Activated B cell treated with CpG ODN at 0.5 μM for 24 hours (primary cell): ENCODE measurements at places on chromosomes 11 and 22.
A peak's percentile ranks its signal among the peaks of the same experiment; 100 is the strongest.

GRCh38 chr22:20125201-20126174, 6.1 kb upstream of the ZDHHC8 start:
- DNase-seq = no peak

GRCh38 chr11:46554213-46555147, 39.3 kb downstream of the AMBRA1 start:
- no peak for DNase-seq

DNA sequence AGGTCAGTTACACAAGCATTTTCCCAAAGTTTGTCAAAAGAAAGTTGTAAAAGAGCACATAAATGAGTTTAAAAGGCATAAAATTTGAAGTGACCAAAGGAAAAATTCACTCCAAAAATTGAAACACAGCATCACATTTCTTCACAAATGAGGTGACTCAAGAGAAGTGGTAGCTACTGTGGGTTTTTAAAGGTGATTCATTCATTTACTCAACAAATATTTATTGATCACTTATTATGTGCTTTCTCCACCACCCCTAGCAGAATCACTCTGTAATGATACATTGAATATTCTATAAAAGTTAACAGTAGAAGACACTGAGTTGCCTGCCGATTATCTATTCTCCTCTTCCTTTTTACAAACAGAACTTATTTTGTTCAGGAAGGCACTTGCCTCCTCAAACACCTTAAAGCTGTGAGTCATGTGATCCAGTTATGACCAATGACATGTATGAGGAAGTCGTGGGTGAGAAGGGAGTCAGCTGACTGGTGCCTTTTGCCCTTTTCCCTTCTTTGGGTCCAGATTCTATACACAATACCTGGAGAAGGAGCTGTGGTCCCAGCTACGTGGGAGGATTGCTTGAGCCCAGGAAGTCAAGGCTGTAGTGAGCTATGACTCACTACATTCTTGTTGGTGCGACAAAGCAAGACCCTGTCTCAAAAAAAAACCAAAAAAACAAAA, 67.7 kb upstream of the CLNS1A start:
- no peak for DNase-seq

DNA sequence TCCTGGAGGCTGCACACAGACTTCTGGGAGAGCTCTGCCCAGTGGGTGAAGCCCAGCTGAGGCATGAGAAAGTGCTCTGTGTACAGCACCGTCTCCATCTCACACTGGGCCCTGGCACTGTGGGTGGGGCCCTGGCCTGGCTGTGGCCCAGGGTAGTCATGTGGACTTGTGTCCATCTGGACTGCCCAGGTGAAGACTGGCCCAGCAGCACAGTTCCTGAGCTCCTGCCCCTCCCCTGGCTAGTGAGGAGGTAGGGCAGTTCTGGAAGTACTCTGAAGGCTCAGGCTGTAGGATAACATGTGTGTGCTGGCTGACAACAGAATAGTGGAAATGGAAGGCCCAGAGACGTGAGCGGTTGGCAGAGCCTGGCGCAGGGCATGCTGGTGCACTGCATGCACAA, 35.4 kb downstream of the RSPH14 start:
- no peak for DNase-seq

DNA sequence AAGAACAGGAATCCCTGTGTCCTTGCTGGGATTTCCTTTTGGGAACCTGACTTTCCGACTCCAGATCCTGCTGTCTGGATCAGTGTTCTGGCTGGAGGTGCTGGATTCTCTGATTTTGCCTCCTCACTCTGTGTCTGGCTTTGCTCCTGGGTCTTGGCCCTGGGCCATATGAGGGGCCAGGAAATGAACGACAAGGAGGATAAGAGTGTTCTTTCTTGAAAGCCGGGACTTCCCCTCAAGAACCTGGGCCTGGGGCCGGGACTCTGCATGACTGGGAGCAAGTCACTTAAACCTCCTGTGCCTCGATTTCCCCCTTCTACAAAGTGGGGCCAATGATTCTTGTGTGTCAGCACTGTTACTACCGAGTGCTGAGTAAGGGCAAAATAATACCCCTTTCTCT, 2.9 kb upstream of the MYO7A start:
- DNase-seq = no peak

GRCh38 chr11:5749836-5750235, 4.2 kb upstream of the OR52N4 start:
- DNase-seq = no peak

DNA sequence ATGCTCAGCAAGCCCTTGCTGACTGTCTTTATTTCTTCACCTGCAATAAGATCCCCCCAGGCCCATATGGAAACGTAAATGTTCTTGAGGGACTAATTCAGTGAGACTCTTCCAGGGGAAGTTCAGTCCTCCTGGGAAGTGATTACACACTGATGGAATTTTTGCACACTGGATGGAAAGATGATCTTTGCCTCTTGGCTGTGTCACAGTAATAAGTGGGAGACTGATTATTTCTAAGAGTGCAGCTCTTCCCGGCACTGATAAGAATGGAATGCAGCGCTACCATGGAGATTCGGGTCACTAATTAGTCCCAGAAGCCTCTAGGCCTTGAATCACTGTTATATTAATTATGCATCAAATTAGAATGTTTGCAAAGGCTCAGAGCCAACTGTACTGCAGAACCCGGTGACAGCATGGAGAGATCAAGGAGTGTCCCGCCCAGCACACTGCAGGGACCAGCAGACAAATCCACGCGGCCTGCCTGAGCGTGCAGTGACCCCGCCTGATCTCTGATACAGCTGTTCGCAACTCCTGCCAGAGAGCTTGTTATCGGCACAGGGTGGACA, 178.3 kb downstream of the SNX19 start:
- no peak for DNase-seq

- no peak for DNase-seq
Measured at GRCh38 chr11:42410251-42410955, 901.4 kb upstream of the API5 start.

DNA sequence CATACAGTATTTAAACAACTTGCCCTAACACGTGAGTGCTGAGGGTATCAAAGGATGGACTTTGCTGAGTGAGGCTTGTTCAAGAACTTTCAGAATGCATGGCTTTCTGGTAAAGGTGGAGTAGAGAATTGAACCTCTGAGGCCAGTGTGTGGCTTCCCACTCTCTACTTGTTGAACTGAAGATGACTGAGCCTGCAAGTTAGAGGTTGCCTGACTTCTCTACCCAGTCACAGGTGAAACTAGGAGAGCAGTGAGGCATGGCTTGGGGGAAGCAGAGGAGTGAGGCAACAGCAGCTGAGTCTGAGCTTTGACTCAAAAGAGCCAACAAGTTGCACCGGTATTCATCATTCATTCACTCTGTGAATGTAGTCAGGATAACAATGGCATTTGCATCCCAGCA, 256.4 kb upstream of the SESN3 start:
- peak; percentile 26 for DNase-seq

- no peak for DNase-seq
Measured at GRCh38 chr22:31199187-31199586, 12.9 kb upstream of the LIMK2 start.

GRCh38 chr11:122814401-122814800, 23.9 kb upstream of the CRTAM start:
- no peak for DNase-seq

DNA sequence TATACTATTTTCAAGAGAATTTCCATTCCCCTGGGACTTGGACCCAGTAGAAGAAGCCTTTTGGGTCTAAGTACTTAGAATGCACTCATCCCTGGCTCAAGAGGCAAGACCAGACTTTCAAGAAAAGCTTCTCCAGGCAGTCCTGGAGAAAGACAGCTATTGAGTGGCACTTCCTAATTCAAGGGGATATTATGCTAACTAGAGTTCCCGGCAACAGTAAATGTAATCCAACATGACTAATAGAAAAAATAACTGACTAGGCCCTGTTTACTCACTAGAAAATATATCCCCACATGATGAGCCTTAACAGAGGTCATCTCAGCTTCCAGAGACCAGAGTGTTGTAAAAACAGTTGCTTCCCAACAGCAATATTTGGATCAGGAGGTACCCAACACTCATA, 47.2 kb upstream of the AKIP1 start:
- no peak for DNase-seq

- DNase-seq = no peak
Measured at GRCh38 chr11:93089474-93090102, 108.2 kb downstream of the SLC36A4 start.

DNA sequence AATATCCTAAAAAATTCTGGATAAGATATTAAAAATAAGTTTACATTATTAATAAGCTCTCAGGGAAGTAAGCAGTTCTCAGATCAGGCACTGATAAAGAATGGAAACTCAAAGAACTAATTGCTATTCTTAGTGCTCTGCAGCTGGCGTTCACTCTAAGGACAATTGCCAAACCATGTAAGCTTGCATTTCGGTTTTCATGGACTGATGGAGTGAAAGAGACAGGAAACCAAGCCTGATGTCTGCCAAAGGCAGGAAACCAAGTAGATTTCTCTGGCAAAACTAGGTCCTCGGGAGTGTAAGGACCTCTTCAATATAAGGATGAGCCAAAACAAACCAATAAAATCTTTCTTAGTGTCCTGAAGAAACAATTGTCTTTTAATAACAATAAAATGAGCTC, 355.2 kb downstream of the RAB38 start:
- DNase-seq = no peak

- peak; percentile 63 for DNase-seq
Measured at GRCh38 chr11:69298267-69299022, 4.5 kb downstream of the MYEOV start.

- no peak for DNase-seq
Measured at GRCh38 chr11:74371269-74372052, 26.8 kb downstream of the PGM2L1 start.

GRCh38 chr11:78223320-78223954, 34.7 kb downstream of the USP35 start:
- peak; percentile 29 for DNase-seq

GRCh38 chr11:85923455-85923854, 68.3 kb downstream of the CCDC83 start:
- DNase-seq = no peak

DNA sequence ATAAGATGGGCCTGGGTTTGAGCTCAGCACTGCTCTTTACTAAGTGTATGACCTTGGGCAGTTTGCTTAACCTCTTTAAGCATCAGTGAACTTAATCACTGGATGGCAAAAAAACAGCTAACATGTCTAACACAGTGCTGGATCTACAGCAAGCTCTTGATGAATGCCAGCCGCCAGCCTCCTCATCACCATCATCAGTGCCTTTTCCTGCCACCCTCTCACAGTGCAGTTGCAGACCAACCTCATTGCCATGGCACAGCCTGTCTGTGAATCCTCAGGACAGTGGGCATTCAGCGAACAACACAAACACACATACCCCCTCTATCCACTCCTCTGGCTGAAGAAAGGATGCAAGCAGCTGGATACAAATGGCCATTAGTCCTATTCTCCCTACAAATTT, 133.0 kb downstream of the OPCML start:
- DNase-seq = no peak

DNA sequence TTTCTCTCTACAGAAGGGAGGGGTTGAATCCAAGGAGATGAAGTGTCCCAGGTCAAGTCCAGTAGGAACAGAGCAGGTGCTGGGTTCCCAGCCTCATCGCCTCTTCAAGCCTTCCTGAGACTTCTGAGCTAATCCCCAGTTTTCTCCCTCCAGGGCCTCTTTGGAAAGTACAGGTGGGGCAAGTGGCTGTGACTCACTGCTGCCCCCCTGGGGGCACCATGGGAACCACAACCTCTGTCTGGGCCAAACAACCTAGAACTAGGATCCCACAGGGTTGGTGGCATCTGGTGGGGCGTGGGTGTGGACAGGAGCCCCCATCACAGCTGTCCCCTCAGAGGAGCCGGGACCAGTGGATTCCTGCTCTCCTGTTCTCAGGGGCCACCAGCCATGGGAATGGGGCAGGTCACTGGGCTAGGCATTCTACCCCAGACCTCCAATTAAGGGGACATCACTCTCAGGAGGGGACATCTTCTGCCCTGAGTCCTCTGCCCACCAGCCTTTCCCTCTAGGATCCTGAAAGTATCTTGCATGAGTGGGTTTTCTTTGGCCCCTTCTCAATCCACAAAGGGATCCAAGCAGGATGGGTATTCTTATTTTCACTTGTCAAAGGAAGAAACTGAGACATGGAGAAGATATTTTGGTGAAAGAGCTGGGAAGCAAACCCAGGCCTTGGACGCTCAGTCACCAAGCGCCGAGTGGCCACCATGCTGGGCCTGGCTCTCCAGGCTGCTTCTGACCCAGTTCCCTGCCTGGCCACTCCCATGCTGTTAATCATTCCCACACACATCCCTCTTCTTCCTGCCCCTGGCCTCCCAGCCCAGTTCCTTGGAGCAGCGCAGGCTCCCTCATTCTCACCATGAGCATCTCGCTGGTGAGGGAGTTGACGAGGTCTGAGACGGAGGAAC, 23.8 kb downstream of the LRRC10B start:
- DNase-seq = peak; percentile 33

DNA sequence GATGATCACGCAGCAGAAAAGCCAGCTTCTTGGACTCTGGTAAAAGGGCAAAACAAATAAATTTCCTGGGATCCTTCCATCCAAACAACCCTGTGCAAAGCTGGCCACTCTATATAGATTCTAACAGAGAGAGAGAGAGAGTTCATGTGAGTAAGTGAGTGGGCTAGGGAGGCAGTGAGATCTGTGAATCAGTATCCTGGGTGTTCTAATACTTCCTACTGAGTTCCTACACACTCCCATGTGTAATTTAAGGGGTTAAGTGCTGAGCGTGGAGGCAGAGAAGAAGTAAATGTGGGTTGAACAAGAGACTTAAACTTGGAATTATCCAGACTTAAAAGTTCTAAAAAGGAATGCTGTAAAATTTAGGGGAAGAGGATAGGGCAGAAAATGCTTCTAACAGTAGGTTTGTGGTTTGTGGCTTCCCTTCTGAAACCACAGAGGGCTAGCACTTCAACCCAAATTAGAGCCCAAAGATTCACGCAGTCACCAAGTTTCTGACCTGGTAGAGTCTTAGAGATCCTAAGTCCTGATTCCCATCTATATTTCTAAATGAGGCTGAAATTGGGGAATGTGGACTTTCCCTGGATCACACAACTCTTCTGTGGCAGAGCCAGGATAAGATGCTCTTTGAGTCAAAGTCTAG, 413.9 kb downstream of the TENM4 start:
- no peak for DNase-seq

DNA sequence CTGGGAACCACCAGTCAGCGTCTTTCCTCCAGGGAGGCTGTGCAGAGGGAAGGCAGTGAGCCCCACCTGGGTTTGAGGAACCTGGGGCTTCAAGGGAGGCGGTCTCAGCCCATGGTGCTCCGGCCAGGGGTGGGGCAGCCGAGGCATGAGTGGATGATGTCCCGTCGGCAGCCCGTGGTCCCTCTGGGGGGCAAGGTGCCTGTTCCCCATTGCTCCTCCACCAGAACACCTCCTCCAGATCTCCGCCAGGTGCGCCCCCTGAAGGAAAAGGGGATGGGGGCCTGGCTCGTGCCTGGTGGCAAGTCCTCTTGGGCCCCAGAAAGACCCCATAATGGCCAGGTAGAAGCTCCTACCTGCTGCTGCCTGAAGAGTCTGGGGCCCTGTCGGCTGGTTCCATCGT, 94.1 kb downstream of the KCNQ1 start:
- no peak for DNase-seq

GRCh38 chr22:33099593-33099992, 41.4 kb upstream of the SYN3 start:
- DNase-seq = no peak

GRCh38 chr22:17339095-17339693, 30.1 kb upstream of the CECR2 start:
- no peak for DNase-seq

- DNase-seq = no peak
Measured at GRCh38 chr11:119374632-119375336, 6.7 kb downstream of the USP2 start.

- DNase-seq = no peak
Measured at GRCh38 chr11:125579811-125580210, 10.5 kb downstream of the EI24 start.

- DNase-seq = no peak
Measured at GRCh38 chr11:124798991-124799347, 1.2 kb downstream of the MSANTD2 start.

- DNase-seq = no peak
Measured at GRCh38 chr11:66559142-66559865, 9.1 kb downstream of the CTSF start.
